ENCODE measurements at places on chromosomes 7 and 10.
A peak's percentile ranks its signal among the peaks of the same experiment; 100 is the strongest.

- no peak for DNase-seq
These were observed 3.0 kb upstream of the GSAP start for GRCh38 chr7:77419102-77419501.

GRCh38 chr10:16545116-16545736, 23.5 kb upstream of the C1QL3 start:
- DNase-seq = peak; percentile 47

DNA sequence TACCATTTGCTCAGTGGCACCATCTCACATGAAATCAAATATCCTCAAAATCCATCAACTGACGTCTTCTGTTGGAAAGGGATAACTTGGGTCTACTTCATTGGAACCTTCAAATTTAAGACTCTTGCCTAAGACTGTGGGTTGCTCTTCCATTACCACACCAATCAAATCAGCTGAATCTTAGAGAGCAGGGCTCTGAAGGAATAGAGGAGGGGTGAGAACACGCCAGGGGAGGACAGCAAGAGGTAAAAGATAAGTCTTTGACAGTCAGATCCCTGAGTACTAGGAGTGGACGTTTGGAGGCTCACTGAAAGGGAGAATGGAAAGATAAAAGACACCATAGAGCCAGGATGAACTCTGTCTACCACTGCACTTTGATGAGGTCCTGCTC, 107.5 kb downstream of the CCDC71L start:
- DNase-seq = no peak

DNA sequence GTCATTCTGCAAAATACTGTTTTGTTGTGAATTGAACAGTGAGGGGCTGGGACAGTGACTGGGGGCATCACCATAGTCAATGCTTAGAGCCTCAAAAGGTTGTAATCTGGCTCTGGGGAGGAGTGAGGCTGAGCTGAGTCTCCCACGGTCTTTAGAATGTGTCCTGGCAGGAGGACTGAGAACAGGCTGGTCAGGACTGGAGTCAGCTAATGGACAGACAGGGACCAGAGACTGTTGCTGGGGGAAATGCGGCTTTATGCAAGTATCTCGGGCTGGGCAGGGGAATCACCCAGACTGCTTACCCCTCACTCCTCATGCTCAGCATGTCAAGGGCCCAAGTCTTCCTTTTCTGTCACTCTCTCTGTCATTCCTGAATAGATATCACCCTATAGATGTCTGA, 346.5 kb downstream of the TYW1 start:
- DNase-seq = no peak

- peak; percentile 88 for DNase-seq
These were observed 1.3 kb downstream of the ITPRIP start for GRCh38 chr10:104336821-104337467.

- no peak for DNase-seq
These were observed 171.3 kb downstream of the FZD1 start for GRCh38 chr7:91435381-91436059.

DNA sequence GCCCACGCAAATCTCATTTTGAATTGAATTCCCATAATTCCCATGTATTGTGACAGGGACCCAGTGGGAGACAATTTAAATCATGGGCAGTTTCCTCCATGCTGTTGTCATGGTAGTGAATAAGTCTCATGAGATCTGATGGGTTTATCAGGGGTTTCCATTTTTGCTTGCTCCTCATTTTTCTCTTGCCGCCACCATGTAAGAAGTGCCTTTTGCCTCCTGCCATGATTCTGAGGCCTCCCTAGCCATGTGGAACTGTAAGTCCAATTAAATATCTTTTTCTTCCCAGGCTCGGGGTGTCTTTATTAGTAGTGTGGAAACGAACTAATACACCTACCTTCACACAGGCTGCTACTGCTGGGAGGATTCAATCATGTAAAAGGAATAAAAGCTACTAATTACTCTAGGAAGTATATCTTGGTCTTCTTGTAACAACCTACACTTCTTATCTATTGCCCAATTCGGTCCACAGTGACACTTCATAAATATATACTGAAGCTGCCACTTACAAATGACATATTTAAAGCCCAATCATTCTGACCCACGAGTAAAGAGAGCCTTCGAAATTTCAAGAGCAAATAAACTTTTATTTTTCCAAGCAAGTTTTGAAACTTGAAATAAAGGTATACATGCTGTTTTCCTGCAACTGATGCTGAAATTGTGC, 100.3 kb upstream of the ASAH2 start:
- no peak for DNase-seq

- no peak for DNase-seq
These were observed 46.2 kb upstream of the MKLN1 start for GRCh38 chr7:131281266-131282048.

DNA sequence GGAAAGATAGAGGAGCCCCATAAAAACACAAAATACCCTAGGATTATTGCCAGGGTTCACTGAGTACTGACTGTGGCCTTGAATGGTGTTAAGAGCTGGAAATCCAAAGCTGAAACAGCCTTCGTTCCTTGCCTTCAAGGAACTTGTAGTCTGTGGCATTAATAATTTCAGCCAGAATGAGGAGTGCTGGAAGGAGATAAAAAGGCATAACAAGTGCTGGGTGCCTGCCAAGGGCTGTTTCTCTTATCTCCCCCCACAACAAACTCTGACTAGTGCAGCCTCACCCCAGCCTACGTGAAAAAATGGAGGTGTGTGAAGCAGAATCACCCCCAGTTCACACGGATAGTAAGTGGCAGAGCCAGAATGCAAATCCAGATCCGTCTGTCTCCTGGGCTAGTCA, 199.1 kb upstream of the LYZL2 start:
- DNase-seq = no peak

GRCh38 chr7:146208492-146208891, 91.9 kb downstream of the CNTNAP2 start:
- no peak for DNase-seq

DNA sequence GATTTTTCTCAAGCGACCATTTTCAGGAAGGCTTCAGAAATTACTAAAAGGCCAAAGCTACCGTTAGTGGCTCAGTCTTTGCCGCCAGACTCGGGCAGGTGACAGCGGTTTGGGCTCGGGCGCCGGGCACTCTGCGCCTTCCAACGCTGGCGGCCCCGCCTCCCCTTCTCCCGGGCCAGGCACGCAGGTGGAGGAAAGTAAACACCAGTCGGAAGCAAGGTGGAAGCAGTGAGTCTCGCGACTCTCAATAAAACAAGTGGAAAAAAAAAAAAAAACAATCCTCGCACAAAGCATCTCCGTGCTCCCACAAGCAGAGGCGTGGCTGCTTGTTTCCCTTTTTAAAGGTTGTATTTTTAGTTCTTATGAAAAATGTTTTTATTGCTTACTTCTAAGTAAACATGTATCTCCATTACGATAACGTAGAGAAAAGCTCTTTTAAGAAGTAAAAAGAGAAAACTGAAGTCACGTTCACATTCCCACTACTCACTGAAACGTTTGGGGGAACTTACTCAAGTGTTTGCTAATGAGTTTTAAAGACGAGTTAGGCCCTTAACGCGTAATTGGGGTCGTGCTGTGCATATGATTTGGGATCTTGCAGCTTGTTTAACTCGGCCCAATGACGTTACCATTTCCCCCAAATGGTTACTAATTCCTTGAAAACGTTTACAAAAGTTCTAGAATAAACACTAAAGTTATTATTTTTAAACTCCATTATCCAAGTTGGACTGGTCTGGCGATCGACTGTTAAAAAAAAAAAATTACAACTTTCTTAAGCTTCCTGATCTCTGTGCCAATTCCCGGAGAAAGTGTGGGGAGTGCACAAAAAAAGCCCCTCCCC, 864 bp downstream of the CDCA7L start:
- no peak for DNase-seq

DNA sequence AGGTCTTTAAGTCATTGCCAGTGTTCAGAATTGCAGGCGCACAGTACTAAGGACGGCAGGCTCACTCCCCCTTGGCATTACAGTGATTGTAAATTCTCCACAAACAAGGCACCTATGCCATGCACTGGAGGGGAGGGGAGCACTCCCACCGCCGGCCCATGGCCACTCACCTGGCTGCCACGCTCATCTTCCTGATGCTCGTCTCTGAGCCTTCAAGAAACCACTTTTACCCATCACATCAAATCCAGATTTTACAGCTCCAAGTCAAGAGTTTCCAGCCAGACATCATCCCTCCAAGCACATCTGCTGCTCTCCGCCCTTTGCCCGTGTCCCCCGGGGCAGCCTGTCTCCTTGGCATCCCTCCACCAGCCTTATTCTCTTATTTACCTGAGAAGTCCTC, 350.2 kb upstream of the SHH start:
- DNase-seq = no peak

DNA sequence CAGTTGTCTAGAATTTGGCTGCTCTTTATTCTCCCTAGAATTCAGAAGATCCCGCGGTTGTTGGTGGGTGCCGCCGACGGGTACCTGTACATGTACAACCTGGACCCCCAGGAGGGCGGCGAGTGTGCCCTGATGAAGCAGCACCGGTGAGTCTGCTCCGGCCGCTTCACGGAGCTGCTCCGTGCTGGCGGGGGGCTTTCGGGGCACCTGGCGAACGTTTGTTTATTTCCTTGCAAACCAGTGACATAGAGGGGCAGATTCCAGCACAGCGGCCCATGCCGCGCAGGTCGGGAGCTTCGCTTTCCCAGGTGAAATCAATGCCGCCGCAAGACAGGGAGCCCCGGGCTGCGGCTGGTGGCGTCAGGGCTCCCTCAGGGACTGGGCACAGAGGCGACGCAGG, 38.0 kb downstream of the WIPI2 start:
- DNase-seq = no peak

- no peak for DNase-seq
These were observed 18.0 kb downstream of the UPP1 start for GRCh38 chr7:48106906-48107659.

DNA sequence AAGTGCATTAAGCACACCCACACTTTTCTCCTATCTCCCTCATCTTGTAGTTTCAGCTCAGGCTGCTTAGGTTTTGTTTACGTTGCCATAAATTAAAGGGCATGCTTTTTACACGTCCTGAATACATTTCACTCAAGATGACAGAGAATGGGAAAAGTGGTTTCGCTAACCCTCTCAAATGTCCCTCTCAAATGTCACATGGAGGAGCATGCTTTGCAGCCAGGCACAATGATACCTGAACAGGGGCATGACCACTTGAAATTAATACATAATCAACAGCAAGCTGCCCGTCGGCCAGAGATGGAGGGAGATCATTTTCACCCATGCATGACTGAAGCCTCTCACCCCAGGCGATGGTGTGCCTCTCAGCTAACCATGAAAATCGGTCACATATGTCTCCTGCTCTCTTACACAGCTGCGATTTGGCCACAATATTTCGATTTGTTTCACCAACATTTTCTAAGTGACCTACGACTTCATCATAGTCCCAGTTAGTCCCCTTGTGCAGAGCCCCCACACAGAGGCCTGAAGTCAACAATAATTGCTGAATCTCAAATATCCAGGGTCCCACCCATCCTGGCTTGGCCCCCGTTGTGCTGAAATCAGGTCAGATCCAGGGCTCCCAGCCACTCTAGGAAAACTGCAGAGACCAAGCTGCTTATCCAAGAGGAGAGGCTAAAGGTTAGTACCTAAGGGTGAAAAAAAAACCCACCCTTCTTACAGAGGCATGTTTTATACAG, 373.9 kb upstream of the NFE2L3 start:
- no peak for DNase-seq

DNA sequence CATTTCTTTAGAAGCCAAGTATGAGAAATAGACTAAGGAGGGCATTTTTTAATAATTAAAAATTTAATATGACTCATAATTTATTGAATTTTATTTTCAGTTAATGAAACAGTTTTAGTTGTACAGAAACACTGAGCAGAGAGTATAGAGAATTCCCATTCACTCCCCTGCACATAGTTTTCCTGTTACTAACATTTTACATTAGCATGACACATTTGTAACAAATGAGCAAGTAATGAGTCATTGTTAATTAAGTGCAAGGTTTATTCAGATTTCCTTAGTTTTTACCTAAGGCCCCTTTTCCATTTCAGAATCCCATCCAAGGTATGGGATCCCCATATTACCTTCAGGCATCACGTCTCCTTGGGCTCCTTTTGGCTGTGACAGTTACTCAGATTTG, 271.5 kb upstream of the FZD8 start:
- DNase-seq = peak; percentile 79

- DNase-seq = peak; percentile 65
These were observed 65.3 kb downstream of the OR13A1 start for GRCh38 chr10:45249978-45250693.

GRCh38 chr7:66421830-66422475, 206.7 kb upstream of the KCTD7 start:
- DNase-seq = no peak

DNA sequence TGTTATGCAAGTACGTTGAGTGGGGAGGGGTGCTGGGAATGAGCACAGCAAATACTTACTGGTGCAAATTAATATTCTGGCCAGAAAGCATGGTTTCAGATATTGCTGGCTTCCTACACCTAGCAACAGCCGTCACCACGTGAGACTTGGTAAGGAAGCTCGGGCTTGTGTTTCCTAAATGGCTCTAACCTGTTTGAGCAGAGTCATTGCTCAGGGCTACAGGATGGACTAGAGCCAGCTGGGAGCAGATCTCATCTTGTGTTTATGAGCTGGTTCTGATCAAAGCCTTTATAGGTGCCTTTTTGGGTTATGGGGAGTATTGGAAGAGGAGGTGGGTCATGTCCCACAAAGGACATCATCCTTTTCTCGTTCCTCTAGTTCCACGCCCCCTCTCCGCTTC, 200.3 kb downstream of the BUB3 start:
- no peak for DNase-seq

GRCh38 chr7:152600266-152600665, 75.7 kb downstream of the XRCC2 start:
- DNase-seq = no peak

GRCh38 chr7:104089612-104090011, 100.2 kb upstream of the RELN start:
- no peak for DNase-seq

GRCh38 chr7:33539198-33539597, 366.1 kb upstream of the BMPER start:
- no peak for DNase-seq

- peak; percentile 83 for DNase-seq
These were observed 315.0 kb downstream of the IPMK start for GRCh38 chr10:57952741-57953140.

GRCh38 chr10:75379212-75379724, 22.3 kb downstream of the ZNF503 start:
- DNase-seq = peak; percentile 32

- no peak for DNase-seq
These were observed 32.9 kb upstream of the AKR1C2 start for GRCh38 chr10:5036511-5036910.

DNA sequence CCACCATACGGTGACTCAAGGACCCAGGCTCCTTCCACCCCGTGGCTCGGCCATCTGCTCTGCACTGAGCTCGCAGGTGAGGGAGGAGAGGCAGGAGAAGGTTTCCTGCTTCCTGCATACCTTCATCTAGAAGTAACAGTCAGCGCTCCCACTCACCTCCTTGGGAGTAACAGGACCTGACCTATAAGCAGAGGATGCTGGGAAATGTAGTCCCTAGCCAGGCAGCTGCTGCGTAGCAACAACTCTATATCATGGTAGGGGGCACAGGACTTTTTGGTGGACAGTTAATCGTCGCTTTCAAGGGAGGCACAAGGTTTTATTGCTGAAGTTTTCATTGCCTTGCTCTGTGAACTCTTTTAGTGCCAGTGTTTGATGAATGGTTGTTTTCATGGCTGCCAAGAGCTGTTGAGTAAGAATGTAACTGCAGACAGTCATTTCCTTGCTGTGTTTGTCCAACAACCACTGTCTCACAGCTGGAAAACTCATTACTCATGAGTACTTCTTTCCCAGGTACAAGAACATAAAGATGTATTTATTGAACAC, 10.2 kb upstream of the ZFYVE27 start:
- peak; percentile 63 for DNase-seq

- DNase-seq = no peak
These were observed 113.4 kb upstream of the NUPR2 start for GRCh38 chr7:56229631-56230030.
